ENCODE measurements at places on chromosomes 5 and 9. TPM values are rescaled to one million over a fixed set of nuclear protein-coding genes. Genes with fewer than 3 reads are reported as not detected.

MED22 gene
- 31.3 TPM for total RNA-seq

OXCT1 gene
- total RNA-seq = 33.0 TPM

NR5A1 gene
- not detected for total RNA-seq

DNA sequence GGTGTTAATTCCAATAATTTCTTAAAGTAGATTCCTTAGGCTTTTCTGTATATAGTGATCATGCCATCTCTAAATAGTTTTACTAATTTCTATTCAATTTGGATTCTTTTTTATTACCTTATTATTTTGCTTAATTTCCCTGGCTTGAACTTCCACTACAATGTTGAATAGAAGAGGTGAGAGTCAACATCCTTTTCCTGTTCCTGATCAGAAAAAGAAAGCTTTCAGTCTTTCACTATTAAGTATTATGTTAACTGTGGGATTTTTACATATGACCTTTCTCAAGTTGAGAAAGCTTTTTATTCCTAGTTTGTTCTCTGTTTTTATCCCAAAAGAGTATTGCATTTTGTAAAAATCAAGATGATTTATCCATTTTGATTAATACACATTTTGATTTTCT lies 574.5 kb upstream of the TLE4 start:
- no peak for DNase-seq
- no peaks in the 10 kb centered on the region for H3K36me3 ChIP-seq
- no peaks in the 10 kb centered on the region for H3K27me3 ChIP-seq

- no peaks in the 10 kb centered on the region for H3K4me1 ChIP-seq
- DNase-seq = no peak
- H3K27ac ChIP-seq = no peak overlapping the region
- H3K27me3 ChIP-seq = no peaks in the 10 kb centered on the region
Observed at GRCh38 chr5:68749631-68750030, 344.2 kb upstream of the SLC30A5 start.

- no peak overlapping the region for H3K27ac ChIP-seq
- no peak for DNase-seq
- no peak overlapping the region for H3K4me3 ChIP-seq
Observed at GRCh38 chr9:98933185-98933584, 10.5 kb upstream of the COL15A1 start.

GRCh38 chr5:39068099-39068498 lies 6.1 kb downstream of the RICTOR start:
- H3K27me3 ChIP-seq = no peaks in the 10 kb centered on the region
- H3K27ac ChIP-seq = no peak overlapping the region
- no peak overlapping the region for H3K4me3 ChIP-seq

GRCh38 chr9:14326264-14326826 lies 12.4 kb upstream of the NFIB start:
- no peaks in the 10 kb centered on the region for H3K27me3 ChIP-seq
- H3K36me3 ChIP-seq = no peaks in the 10 kb centered on the region
- H3K27ac ChIP-seq = peak overlapping the region; percentile 9
- no peak for DNase-seq

DNA sequence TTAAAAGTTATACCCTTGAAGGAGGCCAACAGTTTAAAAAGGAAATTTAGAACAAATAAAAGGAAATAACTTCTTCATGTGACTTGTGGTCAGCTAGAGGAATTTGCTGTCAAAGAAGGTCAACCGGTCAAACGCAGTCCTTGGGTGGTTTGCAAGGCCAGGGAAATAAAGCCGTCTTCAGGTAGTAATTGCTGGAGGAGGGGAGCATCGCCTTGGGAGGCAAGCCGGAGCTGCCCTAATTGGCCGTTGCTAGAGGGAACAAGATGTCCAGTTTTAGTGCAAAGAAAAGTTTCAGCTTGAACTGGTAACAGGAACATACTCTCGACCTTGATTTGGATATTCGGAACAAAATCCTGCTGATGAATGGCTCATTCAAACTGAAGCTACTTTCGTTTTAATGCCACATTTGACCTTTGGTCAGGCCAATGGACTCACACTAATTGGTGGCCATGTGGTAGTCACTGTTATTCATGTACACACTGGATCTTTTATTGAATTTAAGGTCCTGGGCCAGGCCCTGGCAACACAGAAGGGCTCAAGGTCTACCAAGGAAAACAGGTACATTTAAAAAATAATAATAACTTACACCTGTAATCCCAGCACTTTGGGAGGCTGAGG lies 47.0 kb upstream of the MYO10 start:
- no peaks in the 10 kb centered on the region for H3K4me1 ChIP-seq
- H3K27me3 ChIP-seq = no peaks in the 10 kb centered on the region
- no peak for DNase-seq

GRCh38 chr5:175219366-175219765 lies 224.6 kb downstream of the DRD1 start:
- no peaks in the 10 kb centered on the region for H3K36me3 ChIP-seq
- H3K4me3 ChIP-seq = no peak overlapping the region
- H3K27ac ChIP-seq = no peak overlapping the region

GRCh38 chr5:15566306-15566705 lies 66.3 kb downstream of the FBXL7 start:
- no peak overlapping the region for H3K4me3 ChIP-seq
- no peak overlapping the region for H3K27ac ChIP-seq
- H3K27me3 ChIP-seq = no peaks in the 10 kb centered on the region

DNA sequence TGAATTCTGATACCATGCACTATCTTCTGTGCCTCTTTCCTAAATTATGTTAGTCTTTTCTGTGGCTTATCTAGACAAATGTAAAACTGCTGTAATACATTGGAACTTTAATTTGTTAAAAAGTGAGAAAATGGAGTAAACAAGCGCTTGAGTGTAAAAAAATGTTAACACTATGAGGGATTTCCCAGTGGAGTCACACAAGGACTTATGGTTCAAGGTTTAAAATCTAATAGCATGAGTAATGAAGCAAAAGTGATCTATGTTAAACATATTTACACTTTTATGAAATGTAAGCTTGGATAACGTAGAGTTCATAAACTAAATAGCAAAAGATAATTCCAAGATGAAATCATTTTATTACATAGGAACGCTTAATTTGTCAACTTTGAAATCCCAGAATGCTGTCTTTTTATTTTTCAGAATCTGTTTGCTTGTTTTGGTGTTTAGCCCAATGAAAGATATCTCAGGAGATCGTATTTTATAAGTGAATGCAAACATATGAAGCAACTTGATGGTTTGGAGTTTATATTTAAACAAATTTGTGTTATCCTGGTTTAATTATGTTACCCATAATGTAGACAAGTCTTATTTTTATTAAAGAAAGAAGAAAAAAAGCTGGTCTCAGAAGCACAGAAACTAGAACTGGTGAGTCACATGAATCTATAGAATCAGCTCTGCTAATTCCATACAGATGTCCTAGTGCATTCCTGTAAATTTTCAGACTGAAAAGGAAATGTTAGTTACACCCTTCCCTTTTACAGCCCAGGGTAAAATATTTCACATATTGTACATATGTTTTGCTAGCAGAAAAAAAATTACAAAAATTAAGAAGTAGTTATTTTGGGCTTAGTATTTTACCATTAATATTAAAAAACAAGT lies 34.2 kb upstream of the FBN2 start:
- H3K36me3 ChIP-seq = no peaks in the 10 kb centered on the region
- no peak overlapping the region for H3K27ac ChIP-seq
- no peaks in the 10 kb centered on the region for H3K27me3 ChIP-seq
- no peak for DNase-seq
- no peaks in the 10 kb centered on the region for H3K4me1 ChIP-seq

GRCh38 chr5:170631466-170632195 lies 127.8 kb downstream of the KCNIP1 start:
- peak; percentile 68 for DNase-seq
- H3K27ac ChIP-seq = peak overlapping the region; percentile 81
- peaks cover 41% of the 10 kb centered on the region for H3K4me1 ChIP-seq
- no peaks in the 10 kb centered on the region for H3K27me3 ChIP-seq

Data from sigmoid colon (tissue), 7 donors.